NCI-H1105 treated with DMSO at 0.1 percent for 48 hours (cell line): ENCODE measurements at places on chromosomes 2 and 18.

GRCh38 chr2:1927896-1928568 is 183.7 kb upstream of the PXDN start:
- no peak for DNase-seq

DNA sequence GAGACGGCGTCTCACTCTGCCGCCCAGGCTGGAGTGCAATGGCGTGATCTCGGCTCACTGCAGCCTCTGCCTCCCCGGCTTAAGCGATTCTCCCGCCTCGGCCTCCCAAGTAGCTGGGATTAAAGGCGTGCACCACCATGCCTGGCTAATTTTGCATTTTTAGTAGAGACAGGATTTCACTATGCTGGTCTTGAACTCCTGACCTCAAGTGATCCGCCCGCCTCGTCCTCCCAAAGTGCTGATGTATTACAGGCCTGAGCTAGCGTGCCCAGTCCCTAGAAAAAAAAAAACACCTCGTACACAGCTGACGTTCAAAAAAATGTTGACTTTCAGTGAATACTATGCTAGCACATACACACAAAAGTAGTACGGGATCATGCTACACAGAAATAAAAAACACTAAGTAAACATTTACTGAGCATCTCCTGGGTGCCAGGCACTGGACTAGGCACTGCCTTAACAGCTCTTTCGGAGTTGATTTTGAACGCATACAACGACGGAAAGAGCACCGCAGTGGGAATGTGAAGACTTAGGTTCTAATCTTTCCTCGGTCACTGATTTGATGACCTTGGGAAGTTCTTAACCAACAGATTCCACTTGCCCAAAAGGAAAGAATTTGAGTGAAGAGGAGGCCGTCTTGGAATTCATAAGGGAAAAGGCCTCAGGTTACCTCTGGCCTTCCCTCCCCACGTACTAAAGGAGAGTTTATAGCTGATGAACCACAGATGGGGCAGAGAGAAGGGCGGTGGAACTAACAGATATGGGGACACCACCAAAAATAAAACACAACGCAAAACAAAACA is 1.1 kb downstream of the DNAJC27 start:
- no peak for DNase-seq

- no peak for DNase-seq
These were observed 401.6 kb upstream of the TNP1 start for GRCh38 chr2:217261452-217261851.

DNA sequence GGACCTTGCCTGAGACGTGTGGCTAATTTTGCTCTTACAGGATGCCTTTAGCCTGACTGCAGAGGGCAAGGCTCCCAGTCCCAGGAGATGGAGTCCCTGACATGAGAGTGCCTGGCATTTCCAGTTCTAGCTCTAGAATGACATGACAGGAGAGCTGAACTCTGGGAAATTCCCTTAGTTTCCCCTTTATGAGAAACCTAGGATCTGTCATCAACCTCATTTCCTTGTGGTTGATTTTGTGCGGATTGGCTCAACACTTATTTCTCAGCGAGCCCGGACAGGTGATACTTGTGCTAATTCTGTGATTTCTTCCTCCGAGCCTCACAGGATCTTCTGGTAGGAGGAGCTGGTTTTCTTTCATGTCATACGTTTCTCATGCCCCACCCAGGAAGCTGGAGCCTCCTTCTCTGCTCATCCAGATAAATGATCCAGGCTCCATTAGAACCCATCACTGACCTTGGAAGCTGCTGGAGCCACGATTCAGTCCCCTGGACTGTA is at the start of gene IL36G:
Gene IL36G, plus strand, starts transcription at position 448 of the 498 bp plus-strand sequence. CDS start 633 bp downstream, outside the sequence.
- DNase-seq, result no peak

DNA sequence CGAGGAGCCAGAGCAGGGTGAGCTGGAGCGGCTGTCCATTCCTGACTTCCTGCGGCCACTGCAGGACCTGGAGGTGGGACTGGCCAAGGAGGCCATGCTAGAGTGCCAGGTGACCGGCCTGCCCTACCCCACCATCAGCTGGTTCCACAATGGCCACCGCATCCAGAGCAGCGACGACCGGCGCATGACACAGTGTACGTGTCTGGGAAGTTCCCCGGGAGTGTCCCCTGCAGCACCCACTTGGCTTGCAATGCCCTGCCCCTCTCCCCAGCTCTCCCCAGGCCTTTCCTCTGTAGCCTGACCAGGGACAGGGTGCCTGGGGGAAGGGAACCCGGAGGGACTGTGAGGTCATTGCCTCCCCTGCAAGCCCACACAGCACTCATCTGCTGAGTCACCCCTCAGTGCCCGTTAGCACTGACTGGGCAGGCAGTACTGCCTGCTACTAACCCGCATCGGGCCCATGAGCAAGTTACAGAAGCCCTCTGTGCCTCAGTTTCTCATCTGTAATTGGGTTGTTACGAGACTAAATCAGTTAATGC is 29.4 kb upstream of the GMPPA start:
- DNase-seq, result no peak

GRCh38 chr18:22223254-22223964 is 54.0 kb downstream of the GATA6 start:
- DNase-seq, result peak; percentile 21

- DNase-seq, result peak; percentile 33
These were observed 3.6 kb upstream of the GBX2 start for GRCh38 chr2:236171680-236172254.

DNA sequence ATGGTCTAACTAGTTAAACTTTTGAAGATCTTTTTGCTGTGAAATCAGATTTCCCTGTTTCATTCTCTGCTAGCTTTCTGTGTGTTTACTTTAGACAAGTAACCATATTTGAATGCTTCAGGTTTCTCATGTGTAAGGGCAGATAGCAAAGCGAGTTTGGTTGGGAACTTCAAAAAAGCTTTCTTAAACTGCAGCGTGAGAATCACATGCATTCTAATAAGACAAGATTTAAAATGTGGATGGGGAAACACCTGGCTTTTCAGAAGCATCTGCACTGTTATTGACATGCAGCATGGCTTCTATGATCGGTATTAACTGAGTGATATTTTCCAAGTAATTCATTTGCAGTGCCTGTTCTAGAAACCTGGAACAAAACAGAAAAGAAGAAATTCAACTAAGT is 119.3 kb downstream of the ABCA12 start:
- no peak for DNase-seq
